ENCODE measurements at places on chromosomes 1 and 21.
A peak's percentile ranks its signal among the peaks of the same experiment; 100 is the strongest.

GRCh38 chr21:46307625-46308024 is 16.0 kb downstream of the C21orf58 start:
- no peak for DNase-seq

DNA sequence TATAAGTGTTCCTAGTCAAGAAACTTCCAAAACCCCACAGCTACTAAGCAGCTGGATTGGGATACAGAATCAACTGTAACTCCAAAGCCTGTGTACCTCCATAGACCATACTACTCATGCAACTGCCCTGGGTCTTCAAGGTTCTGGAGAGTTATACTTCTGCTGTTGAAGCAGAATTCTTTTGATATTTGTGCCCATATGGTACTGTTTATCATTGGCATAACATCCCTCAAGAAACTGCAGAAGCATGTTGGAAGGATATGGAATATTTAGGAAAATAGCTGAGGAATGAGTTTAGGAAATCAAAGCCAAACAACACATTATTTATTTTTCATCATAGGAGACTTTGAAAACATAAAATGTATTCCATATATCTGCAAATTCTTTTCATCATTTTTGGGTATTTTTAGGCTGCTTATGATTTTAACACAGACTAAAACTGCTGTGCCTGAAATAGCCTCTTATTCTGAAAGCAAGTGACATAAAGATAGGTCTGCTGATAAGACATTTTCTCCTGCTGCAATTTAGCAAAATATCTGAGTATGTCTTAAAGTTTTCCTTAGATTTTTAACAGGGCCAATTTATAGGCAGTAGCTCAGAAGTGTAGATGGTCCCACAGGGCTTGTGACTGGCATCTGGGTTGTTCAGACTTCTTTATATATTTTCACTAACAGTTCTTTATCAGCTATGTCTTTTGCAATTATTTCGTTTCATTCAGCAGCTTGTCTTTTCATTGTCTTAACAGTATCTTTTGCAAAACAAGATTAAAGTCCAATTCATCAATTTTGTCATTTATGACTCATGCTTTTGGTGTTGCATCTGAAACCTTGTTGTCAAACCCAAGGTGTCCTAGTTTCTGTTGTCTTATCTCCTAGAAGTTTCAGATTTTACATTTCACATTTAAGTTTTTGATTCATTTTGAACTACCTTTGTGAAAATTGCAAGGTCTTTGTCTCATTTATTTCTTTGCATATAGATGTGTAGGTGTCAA is 41.1 kb upstream of the ZNF124 start:
- no peak for DNase-seq

- no peak for DNase-seq
Measured at GRCh38 chr1:13540866-13541265, 27.1 kb upstream of the LRRC38 start.

- peak; percentile 32 for DNase-seq
Measured at GRCh38 chr1:216600730-216601609, 122.3 kb downstream of the ESRRG start.

- no peak for DNase-seq
Measured at GRCh38 chr21:35637431-35637830, 422.9 kb downstream of the SETD4 start.

GRCh38 chr1:114718661-114719423 is 2.3 kb upstream of the NRAS start:
- DNase-seq, result no peak

DNA sequence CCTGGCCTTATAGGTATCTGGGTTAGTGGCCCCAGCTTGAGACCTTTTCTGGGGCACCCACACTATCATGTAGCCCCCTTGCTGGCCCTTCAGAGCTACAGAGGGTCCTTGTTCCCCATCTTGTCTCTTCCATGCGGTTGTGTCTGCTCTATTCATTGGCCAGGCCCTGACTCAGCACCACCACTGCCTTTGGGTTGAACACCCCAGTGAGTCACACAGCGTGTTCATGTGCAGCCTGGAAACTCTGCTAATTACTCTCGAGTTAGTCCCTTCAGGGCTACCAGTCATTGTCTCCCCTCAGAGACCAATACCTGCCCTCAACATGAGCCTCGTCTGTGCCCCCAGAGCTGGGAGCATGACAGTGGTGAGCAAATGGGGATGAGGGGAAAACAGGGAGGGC is 28.2 kb upstream of the IKBKE start:
- DNase-seq, result no peak

DNA sequence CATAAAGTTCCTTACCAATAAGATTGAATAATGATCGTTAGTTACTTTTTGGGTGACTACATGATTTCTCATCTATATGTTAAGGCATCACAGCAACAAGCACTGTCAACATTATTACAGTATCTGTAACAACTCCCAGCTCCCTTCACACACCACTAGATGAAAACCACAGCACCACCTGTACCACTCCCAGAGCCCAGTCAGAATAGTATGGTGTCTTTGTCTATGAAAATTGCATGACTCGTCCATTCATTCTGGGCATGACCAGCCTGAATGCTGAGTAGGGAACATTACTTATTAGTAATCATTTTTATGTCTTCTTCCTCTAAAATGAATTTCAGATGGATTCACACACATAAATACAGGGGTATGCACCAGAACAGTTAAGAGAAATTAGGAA is 7.0 kb downstream of the OLFML2B start:
- no peak for DNase-seq

DNA sequence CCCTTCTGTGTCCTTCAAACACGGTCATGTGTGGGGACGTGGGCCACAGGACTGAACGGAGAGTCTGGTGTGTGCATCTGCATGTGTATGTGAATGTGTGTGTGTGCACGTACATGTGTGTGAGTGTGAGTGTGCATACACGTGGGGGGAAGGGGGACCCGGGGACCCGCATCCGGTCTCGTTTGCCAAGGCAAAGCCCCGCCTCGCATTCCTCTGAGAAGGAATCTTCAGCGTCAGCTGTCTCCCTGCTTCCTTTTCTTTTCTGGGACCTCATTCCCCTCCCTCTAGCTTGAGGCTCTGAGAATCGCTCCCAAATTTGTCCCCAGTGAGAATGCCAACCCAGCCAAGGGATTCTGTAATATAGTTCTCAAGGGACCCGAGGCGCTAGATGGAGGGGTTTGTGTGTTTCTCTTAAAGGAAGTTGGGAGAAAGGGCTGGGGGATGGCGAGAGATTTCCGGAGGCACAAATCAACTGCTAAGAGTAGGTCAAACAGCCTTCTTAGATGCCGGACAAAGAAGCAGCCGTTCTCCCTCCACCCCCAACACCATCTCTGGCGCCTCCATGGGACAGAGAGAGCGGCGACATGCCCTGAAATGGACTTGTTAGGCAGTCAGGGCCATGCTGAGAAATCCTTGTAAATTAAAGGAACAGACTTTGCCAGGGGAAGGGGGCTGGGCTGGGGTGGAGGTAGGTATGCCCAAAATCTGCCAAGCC is 6.6 kb downstream of the IFFO2 start:
- no peak for DNase-seq

DNA sequence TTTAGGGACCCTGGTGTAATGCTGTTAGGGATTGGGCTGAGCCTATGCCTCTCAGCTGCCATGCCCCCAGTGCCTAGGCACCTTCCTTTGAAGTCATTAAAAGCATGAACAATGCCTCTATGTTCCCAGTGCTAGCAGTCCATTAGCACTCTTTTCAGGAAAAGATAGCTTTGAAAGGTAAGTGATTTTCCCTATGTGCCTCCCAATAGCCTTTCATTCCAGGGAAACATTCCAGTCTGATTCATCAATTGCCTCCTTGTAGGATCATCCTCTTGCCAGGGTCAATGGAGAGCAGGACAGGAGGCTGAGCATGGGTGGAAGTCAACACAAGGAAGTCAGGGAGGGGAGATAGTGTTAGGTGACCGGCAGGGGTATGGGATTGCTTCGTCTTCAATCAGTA is 8.6 kb upstream of the IGSF21 start:
- DNase-seq, result no peak

- no peak for DNase-seq
Measured at GRCh38 chr1:159338018-159338417, 35.9 kb downstream of the FCER1A start.

- DNase-seq, result no peak
Measured at GRCh38 chr1:104073463-104073902, 323.8 kb downstream of the AMY1C start.

DNA sequence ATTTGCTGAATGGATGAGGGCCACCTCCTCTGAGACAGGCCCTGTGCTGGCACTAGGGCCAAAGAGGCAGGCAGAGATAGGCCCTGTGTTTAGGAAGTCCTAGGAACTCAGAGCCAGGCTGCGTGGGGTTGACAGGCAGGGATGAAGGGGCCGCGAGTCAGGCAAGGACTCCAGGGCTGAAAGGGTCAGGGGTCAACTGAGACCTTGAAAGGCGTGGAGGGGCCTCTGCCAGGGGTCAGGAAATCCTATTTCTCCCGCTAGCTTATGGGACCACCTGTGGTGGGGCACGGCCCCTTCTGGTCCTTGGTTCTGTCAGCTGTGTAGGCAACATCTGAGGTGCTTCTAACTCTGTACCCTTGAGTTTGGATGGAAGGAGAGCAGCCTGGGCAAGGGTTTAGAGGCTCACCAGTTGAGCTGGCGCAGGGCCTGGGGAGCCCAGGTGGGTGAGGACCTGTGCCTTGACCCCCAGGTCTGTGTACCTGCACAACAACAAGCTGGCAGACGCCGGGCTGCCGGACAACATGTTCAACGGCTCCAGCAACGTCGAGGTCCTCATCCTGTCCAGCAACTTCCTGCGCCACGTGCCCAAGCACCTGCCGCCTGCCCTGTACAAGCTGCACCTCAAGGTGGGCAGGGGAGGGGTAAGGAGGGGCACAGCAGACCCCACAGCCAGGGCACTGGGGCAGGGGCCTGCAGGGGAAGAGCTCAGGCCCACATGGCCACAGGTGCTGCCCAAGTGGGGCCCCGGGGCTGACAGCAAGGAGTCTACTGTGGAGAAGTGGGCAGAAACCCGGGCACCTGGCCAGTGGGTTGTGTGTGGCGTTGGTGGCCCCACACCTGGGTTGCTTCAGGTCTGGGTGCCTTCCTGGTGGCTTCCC is 14.9 kb downstream of the PODN start:
- DNase-seq, result no peak

GRCh38 chr21:16071761-16072160 is 342.0 kb downstream of the USP25 start:
- DNase-seq, result no peak

DNA sequence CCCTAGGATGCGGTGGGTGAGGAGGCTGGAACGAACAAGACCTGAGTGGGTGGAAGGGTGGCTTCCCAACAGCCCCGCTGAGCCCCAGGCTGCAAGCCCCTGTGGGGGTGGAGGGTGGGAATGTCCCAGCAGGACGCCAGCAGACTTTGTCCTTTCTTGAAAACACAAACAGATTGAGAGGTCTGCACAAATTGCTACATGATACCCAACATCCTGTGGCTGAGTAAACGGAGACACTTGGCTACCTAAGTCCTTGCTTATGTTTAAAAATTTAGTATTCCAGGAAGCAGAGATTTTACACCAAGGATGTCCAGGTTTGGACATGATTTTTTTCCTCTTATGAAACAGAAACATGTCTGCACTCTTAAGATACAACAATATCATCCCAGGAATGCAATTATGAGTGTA is 11.8 kb upstream of the F3 start:
- no peak for DNase-seq
